Karpas-422 (cell line): ENCODE measurements at places on chromosomes 1 and 21.

DNA sequence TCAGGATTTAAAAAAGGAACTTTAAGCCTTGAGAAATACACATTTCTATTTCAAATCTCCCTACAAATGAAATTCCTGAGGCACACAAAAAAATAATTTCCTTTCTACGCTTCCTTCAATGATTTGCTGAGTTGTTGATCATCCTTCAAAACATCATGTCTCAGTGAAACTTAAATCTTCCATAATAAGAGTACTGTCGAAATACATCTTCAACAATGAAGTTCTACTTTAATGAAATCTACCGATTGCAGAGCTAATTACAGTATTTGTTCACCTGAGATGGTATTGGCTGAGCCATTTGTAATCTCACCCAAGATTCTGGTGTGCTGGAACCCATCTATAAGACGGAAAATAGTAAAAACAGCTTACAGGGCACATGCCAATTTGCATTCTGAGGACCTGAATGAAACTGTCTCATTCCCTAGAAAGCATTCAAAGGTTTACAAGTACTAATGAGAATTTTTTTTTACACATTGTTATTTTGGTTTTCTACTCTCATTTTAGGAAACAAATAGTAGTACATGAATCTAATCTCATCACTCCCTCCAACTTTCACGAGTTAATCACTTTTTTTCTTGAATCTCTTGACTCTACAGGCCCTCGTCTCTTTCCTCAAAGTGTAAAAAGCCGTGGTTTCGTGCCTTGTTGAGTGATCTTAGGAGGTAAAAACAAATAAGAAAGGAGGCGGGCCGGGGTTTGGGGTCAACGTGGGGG is 1.1 kb downstream of the CHML start:
- peak; percentile 74 for DNase-seq

DNA sequence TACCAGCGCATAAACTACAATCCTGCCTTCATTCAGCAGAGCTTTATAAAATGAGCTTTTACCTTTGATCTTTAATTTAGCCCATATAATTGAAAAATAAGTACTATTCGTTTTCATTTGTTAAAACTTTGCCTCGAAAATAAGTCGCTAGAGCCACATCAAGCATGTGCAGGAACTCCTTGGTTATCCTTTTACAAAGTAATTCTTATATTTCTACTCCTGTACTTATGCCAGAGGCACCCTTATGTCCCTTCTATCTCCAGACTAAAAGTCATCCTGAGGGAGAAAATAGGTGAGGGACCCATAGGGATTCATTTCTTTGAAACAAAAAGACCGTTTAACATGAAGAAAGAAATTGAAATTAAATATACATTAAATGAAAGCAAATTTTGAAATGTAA is 278.2 kb upstream of the C1orf105 start:
- no peak for DNase-seq

- no peak for DNase-seq
These were observed 19.6 kb downstream of the KANK4 start for GRCh38 chr1:62299426-62300200.

DNA sequence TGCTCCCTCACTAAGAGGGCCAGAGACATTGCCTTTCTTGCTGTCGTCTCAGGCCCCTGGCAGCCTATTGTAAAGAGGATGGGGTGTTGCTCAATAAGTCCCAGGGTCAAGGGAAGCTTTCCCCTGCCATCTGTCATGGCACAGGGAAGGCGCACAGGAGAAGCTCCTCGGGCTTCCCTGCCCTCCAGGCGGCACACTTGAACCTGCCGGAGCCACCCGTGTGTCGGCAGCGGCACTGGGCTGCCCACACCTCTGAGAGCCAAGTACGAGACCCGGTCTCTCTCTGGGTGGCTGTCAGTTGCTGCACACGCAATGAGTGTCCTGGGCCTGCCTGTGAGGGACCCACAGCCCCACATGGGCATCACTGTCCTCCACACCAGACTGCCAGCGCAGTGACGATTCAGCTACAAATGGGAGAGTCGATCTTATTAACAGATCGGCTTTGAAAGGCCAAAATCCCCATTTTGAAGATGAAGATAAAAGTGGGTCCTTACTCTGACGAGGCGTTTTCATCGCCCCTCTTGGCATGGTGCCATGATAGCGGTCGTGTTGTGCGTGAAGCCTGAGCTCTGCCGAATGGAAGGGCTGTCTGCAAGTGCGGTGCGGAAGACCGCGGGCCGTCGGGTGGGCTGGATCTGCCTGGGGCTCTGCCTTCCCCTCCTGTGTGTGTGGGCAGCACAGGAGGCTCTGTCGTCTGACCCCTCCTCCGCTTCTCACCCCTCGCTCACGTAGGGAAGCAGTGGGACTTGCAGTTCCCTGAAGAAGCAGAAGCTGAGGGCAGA is 29.2 kb upstream of the PDXK start:
- no peak for DNase-seq

DNA sequence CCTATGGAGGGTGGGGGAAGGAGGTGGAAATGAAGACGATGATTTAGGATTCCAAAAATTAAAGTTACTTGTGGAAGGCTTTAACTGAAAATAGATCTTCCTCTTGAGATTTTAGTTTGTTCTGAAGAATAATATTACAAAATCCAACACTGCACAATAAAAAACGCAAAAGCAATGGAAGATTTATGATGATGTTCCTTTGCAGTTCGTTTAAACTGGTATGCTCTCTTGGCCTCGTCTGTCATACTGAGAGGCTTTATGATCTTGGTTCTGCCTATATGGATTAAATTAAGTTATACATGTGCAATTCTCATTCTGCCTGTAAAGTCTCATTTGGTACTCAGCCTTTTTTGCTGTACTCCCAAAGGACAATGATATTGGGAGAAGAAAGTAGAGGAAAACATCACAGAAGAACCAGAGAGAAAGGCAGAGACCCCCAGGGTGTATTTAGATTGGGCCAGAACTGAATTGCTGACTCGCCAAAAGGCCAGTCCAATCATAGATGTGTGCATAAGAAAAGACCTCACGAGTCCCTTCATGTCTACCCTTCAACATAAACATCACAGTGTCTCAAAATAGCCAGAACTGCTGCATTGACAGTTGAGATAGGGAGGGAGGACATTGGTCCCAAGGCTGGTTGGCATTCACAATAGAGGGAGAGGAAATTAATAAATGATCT is 188.6 kb downstream of the GREM2 start:
- no peak for DNase-seq

GRCh38 chr1:230068952-230069684 is 2.1 kb downstream of the GALNT2 start:
- no peak for DNase-seq

- DNase-seq: no peak
These were observed 150.8 kb upstream of the C1orf105 start for GRCh38 chr1:172269644-172270043.

DNA sequence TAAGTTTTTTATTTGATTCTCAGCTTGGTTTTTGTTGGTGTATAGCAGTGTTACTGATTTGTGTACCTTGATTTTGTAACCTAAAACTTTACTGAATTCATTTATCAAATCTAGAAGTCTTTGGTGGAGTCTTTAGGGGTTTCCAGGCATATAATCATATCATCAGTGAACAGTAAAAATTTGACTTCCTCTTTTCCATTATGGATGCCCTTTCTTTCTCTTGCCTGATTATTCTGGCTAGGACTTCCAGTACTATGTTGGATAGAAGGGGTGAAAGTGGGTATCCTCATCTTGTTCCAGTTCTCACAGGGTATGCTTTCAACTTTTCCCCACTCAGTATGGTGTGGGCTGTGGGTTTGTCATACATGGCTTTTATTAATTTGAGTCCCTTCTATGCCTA is 23.6 kb upstream of the MAB21L3 start:
- DNase-seq: no peak

GRCh38 chr1:51168936-51169335 is 66.9 kb downstream of the C1orf185 start:
- no peak for DNase-seq

DNA sequence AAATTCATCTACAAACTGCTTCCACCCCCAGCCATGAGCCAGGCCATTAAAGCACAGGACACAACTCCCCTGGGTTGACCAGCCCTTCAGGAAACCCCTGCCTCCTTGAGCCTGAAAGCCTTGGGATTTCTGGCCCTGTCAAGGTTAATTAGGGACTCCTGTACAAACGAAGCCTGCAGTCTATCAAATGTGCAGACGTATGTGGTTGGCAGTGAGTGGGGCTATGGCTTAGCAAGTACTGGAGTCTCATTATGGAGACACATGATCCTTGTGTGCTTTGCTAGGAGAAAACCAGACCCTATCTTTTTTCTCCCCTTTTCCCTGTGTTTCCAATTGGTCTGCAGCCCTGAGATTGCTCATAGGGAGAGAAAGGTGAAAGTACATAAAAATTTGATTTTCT is 588.3 kb upstream of the USP24 start:
- no peak for DNase-seq

GRCh38 chr1:66599346-66599745 is 65.4 kb downstream of the SGIP1 start:
- no peak for DNase-seq

GRCh38 chr1:54323921-54324250 is 82.3 kb downstream of the SSBP3 start:
- no peak for DNase-seq

DNA sequence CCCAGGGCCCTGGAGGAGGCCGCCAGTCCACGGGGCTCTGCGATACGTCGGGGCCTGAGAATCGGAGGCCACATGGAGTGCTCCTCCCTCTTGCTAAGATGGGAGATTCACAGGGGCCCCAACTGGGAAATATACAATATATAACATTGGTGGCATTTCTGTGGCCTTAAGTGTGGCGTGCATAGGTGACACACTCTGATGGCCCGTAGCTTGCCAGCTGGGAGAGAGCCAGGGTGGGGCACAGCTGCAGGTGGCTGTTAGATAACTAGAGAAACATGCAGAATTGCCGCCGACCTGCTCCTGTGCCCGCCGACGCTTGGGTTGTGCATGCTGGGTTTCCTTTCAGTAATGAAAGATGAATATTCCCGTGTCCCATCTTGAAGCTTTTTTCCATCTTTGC is 30.1 kb downstream of the UMODL1 start:
- no peak for DNase-seq
